ENCODE measurements at places on chromosomes 3 and 15. TPM values are rescaled to one million over a fixed set of nuclear protein-coding genes. Genes with fewer than 3 reads are reported as not detected.

Gene PTH1R
- 0.38 TPM for total RNA-seq

Gene KLF15
- total RNA-seq = 0.38 TPM

Gene C3orf85
- not detected for total RNA-seq

Gene CCR9
- total RNA-seq = not detected

Gene CCR5
- total RNA-seq = not detected

Gene PLIN1
- total RNA-seq = under 0.01 TPM

Gene LRRIQ4
- 0.19 TPM for total RNA-seq

Gene ADGRG7
- total RNA-seq = not detected

Gene CATSPER2
- total RNA-seq = 0.96 TPM

Gene SLC24A5
- not detected for total RNA-seq

Gene SLC28A2
- total RNA-seq = not detected

Gene TP53BP1
- total RNA-seq = 75.3 TPM

Gene SAXO2
- 1.1 TPM for total RNA-seq

Gene KBTBD13
- not detected for total RNA-seq

Gene MEF2A
- 44.8 TPM for total RNA-seq

Gene ESYT3
- 0.19 TPM for total RNA-seq

Gene ASB14
- not detected for total RNA-seq

Gene ARRDC4
- 16.3 TPM for total RNA-seq

Gene GREM1
- 84.7 TPM for total RNA-seq
